ENCODE measurements at places on chromosomes 6 and 20. TPM values are rescaled to one million over a fixed set of nuclear protein-coding genes. Genes with fewer than 3 reads are reported as not detected.

GRCh38 chr6:120363429-120363828, 970.9 kb downstream of the TBC1D32 start:
- DNase-seq = no peak

GRCh38 chr6:51139950-51140385, 321.3 kb downstream of the TFAP2B start:
- no peak for DNase-seq

- DNase-seq = no peak
These were observed 878.6 kb upstream of the MANEA start for GRCh38 chr6:94698773-94699172.

DNA sequence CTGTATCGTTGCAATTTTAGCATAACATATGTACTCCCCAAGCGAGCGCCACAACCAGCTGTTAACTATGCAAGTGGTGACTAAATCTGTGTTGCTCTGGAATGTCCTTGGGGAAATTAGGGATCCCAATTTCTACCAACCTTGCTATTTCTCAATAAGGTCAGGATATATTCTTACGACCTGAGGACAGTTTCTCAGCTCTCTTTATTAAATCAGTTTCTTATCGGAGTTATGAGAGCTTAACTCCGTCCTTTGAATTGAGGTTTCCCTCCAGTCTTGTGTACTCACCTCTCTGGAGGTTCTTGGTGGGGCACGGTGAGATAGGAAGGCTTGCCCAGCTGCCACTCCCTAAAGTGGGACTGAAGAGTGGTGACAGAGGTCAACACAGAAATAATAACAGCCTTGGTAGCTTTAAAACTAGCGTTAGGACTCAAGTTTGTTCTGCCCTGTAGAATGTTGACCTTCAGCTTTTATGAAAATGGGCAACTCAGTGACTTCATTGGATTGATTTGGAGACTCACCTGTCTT, 694 bp downstream of the MRPS18B start:
- DNase-seq = no peak

The OPRM1 gene
- total RNA-seq = not detected

The UBE2C gene
- total RNA-seq = not detected

GRCh38 chr6:46376562-46377061, 114.6 kb downstream of the RCAN2 start:
- DNase-seq = no peak

The PRSS16 gene
- total RNA-seq = 0.19 TPM

The MYMX gene
- total RNA-seq = 11.6 TPM

GRCh38 chr6:72642435-72642834, 20.6 kb downstream of the KCNQ5 start:
- no peak for DNase-seq

- no peak for DNase-seq
These were observed 99.1 kb downstream of the ARMC2 start for GRCh38 chr6:108947114-108947854.

The L3MBTL3 gene
- total RNA-seq = 9.9 TPM

The SLC32A1 gene
- total RNA-seq = not detected

GRCh38 chr20:34604980-34605788, 46.7 kb downstream of the MAP1LC3A start:
- DNase-seq = no peak

- no peak for DNase-seq
These were observed 18.4 kb downstream of the SCP2D1 start for GRCh38 chr20:18831830-18832499.

DNA sequence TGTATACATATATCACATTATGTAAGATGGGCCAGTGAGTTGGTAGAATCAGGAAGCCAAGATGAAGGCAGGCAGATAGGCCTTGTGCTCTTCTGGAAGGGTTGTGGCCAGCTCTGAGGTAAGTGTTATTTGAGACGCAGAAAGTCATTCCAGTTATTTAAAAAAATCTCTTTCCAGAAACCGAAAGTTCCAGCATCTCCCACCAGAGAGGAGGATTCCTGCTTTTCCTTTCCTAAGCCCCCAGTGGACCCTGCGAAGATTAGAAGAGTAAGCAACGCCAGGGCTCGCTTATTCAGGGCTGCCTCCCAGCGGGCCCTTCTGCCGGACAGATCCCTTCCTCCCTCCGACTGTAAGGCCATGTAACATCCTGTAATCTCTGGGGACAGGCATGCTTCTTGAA, 20.4 kb downstream of the ARMC2 start:
- DNase-seq = no peak

DNA sequence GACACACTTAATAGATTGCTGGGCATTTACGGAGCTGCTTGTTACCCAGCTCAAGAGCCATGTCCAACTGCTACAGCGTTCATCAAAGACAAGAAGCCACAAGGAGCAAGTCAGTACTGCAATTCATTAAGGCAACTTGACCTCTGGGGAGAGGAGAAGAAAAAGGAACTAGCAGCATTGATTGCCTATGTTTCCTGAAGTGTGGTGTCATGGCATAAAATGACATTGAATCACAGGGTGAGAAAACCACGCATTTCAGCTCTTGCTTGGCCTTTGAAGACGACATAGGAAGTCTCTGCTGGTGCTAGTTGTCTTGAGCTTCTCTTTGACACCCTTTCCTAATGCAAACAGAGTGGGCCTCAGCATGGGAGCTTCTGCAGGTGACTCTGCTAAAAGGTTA, 139.1 kb downstream of the CDH26 start:
- DNase-seq = no peak

The MCCD1 gene
- total RNA-seq = not detected
